ENCODE measurements at places on chromosomes 13 and 19. TPM values are rescaled to one million over a fixed set of nuclear protein-coding genes. Genes with fewer than 3 reads are reported as not detected.

- DNase-seq = peak; percentile 15
Measured at GRCh38 chr13:59144700-59145099, 1019.0 kb downstream of the DIAPH3 start.

- DNase-seq = peak; percentile 62
Measured at GRCh38 chr13:30676672-30677071, 58.7 kb upstream of the ALOX5AP start.

DNA sequence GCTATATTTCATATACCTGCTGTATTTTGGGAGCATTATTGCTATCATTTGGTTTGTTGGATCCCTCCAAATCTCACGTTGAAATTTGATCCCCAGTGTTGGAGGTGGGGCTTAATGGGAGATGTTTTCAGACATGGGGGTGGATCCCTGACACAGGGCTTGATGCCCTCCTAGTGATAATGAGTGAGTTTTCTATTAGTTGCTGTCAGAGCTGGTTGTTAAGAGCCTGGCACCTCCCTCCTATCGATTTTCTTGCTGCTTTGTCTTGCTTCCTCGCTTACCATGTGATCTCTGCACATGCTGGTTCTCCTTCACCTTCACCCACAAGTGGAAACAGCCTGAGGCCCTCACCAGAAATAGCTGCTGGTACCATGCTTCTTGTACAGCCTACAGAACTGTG, 259.9 kb upstream of the STARD13 start:
- DNase-seq = no peak

GRCh38 chr13:110017379-110017778, 231.0 kb upstream of the IRS2 start:
- peak; percentile 93 for DNase-seq

- peak; percentile 7 for DNase-seq
Measured at GRCh38 chr19:33988601-33989000, 183.7 kb upstream of the LSM14A start.

- DNase-seq = no peak
Measured at GRCh38 chr19:10730932-10731331, 13.1 kb downstream of the DNM2 start.

The URAD gene
- total RNA-seq = not detected

The SOX1 gene
- total RNA-seq = not detected

The MAST1 gene
- total RNA-seq = 0.12 TPM

The ERCC1 gene
- 87.7 TPM for total RNA-seq

The ZNF431 gene
- total RNA-seq = 5.6 TPM
